ENCODE measurements at places on chromosomes 2 and 18. TPM values are rescaled to one million over a fixed set of nuclear protein-coding genes. Genes with fewer than 3 reads are reported as not detected.

- DNase-seq, result no peak
- peaks cover 4% of the 10 kb centered on the region for H3K4me1 ChIP-seq
- no peak overlapping the region for H3K4me3 ChIP-seq
- H3K36me3 ChIP-seq, result no peaks in the 10 kb centered on the region
Measured at GRCh38 chr2:196597531-196597930, 42.0 kb upstream of the CCDC150 start.

Gene GDF7
- not detected for total RNA-seq

Gene TRIM54
- not detected for total RNA-seq

- H3K4me1 ChIP-seq, result peaks cover 51% of the 10 kb centered on the region
- no peak overlapping the region for H3K27ac ChIP-seq
- H3K36me3 ChIP-seq, result no peaks in the 10 kb centered on the region
- no peak overlapping the region for H3K4me3 ChIP-seq
- peaks cover 29% of the 10 kb centered on the region for H3K27me3 ChIP-seq
Measured at GRCh38 chr2:109144271-109144670, 15.3 kb downstream of the SH3RF3 start.

DNA sequence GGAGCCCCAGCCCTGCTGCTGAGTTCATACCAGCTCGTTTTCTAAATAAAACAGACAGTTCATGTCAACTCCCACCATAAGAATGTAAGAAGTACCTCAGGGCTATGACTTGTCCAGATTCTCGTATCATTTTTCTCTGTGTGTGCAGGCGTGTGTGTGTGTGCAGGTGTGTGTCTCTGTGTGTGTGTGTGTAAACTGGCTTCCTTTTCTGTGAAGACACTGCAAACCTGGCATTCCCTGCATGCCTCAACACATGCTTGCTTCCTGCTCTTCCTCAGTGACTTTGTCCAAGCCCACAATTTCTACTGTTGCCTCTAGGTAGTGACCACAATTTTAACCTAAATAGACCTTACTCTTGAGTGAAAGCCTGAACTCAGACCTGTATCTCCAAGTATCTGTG, 879.0 kb downstream of the SLC4A3 start:
- DNase-seq, result no peak
- no peak overlapping the region for H3K4me3 ChIP-seq
- H3K36me3 ChIP-seq, result no peaks in the 10 kb centered on the region
- H3K4me1 ChIP-seq, result no peaks in the 10 kb centered on the region

- DNase-seq, result no peak
- H3K36me3 ChIP-seq, result no peaks in the 10 kb centered on the region
Measured at GRCh38 chr18:60675801-60676200, 303.2 kb upstream of the MC4R start.

- no peaks in the 10 kb centered on the region for H3K36me3 ChIP-seq
- H3K4me3 ChIP-seq, result no peak overlapping the region
- DNase-seq, result no peak
- no peak overlapping the region for H3K27ac ChIP-seq
Measured at GRCh38 chr2:23554054-23554697, 169.2 kb downstream of the KLHL29 start.
